ENCODE measurements at places on chromosomes 13 and 19.

GRCh38 chr13:51222686-51223559 is 725 bp downstream of the FAM124A start:
- DNase-seq: no peak

DNA sequence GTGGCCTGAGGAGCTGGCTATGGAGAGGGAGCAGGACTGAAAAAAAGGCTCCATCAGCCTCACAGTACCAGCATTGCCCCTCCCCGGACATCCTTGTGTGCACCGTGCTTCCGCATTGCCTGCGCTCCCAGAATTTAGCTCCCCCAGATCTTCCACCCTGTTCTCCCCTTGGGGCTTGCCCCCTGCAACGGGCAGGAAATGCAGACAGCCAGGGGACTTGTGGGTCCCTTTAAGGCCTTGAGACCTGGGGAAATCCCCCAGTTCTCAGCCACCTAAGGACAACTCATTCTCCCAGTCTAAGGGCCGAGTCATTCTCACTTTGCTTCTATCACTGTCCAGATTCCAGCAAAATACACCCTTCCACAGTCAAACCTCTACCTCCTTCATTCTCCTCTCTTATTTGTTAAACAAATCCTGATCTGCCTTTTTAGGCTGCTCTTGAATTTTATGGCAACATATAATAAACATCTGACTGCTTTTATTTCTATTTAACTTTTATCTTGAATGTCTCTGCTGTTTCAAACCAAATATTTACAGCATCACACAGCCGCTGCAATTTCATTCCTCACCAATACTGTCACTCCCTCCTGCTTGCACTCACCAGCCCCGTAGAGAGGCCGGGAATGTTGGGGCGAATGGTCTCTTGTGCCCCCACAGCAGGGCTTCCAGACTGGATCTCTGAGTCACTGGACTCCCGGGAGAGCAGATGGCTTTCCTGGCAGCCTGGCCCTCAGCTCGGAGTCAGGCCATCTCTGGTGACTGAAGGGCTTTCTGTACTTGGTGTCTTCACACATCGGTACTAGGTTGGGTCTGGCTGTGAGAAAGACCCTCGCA is 221.9 kb downstream of the TSHZ3 start:
- DNase-seq: peak; percentile 56

GRCh38 chr19:50003810-50004419 is 21.3 kb downstream of the VRK3 start:
- DNase-seq: peak; percentile 69

- DNase-seq: no peak
These were observed 16.5 kb downstream of the LRCH1 start for GRCh38 chr13:46569456-46569855.

- no peak for DNase-seq
These were observed 2.6 kb downstream of the ZSWIM4 start for GRCh38 chr19:13797870-13798269.

DNA sequence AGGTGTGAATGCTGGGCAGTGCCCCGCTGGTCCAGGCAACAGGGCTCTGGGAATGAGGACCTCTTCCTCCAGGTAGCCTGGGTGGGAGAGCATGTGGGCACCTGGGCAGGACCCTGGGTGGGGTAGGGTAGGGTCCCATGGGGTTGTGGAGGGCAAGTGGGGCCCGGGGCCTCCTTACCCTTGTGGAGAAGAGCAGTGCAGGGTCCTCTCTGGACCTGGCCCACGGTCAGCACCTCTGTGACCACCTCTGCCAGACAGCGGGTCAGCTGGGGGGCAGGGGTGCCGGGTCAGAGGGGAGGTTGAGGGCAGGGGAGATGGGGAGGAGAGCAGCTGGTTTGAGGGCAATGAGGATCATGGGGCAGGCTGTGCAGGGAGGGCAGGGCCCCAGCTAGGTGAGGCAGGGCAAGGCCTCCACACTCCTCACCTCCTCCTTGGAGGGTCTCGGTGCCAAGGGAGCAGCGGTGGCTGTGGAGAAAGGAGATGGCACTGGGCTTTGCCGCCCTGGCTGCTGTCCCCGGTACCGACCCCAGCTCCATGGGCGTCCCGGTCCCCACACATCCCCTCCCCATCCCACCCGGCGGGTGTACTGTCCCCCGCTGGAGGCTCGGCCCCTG is 491 bp downstream of the CCER2 start:
- no peak for DNase-seq

- DNase-seq: no peak
These were observed 10.8 kb upstream of the CCDC97 start for GRCh38 chr19:41299046-41299754.

DNA sequence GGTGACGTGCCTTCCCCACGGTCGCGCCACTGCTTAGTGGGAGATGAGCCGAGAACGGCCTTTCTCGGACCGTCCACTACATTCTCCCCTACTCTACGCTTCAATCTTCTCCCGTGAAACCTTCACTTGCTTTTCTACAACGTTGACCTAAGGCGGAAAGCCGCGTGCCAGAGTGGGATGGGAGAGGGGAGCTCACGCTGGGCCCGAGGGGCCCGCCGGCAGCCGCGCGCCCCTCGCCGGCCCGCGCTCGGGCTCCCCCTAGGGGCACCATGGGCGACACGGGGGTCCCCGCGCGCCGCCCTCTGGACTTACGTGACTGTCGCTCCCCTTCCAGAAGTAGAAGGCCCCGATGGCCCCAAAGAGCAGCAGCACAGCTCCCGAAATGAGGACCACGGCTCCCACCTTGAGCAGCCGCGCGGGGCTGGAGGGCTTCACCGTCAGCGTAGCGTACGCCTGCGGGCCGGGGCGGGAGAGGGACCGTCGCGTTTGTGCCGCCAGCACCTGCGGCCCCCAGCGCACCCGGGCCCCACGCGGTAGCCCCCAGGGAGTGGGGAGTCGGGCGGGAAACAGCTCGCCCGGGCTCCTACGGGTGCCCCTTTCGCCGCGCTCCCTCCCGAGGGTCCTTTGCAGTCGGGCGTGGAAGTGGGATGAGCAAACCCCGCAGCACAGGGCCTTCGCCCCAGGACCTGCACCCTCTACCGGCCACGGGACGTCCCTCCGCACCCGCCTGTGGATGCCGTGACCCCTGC is 727 bp downstream of the CNMD start:
- peak; percentile 2 for DNase-seq

- no peak for DNase-seq
These were observed 2.4 kb downstream of the CD320 start for GRCh38 chr19:8305798-8306197.

GRCh38 chr13:74093691-74094090 is 40.5 kb downstream of the KLF12 start:
- DNase-seq: no peak

DNA sequence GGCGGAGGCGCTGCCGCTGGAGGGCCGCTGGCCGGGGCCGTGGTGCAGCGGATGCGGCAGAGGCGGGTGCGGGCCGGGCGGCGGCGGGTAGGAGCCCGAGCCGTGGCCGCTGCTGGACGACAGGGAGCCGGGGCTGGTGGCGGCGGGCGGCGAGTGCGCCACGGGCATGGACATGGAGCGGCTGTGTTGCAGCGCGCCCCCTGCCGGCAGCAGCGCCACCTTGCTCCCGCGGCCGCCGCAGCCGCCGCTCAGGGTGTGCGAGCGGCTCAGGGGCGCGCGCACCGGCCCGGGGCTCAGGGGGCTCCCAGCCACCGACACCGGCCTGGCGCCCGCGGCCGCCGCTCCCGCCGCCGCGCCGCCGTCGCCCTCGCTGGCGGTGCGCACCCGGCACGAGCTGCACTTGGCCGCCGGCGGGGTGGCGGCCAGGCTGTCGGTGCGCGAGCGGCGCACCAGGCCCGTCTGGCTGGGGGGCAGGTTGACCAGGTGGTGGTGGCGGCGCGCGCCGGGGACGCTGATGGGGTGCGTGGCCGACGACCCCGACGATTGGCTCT is 1.7 kb downstream of the IRS2 start:
- peak; percentile 72 for DNase-seq

DNA sequence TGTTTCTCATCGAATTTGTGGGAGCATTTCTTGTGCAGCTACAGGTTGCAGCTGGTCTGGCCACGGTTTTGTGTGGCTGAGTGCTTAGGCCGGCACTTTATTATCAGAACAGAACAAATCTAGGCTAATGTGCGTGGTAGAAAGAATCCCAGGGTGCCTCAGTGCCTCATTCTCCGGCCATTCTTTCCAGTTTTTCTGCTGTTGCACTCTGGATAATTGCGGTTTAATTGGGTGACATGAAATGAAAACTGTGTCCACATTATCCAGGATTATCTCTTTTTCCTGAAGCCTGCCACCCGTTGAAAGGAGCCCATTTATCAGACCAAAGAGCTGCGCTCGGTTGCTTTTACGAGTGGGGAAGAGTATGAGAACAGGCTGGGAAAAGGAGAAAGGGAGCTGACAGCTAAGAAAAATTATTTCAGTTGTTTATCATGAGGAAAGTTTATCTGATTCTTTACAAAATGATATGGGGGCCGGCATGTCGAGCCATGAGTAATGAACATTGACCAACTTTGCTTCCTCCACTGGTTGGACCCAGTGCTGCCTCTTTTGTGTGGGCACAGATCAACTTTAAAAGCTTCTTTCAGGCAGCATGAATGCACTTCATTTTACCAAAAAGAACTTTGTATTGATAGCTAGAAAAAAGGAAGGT is 117.0 kb upstream of the SOX21 start:
- no peak for DNase-seq

DNA sequence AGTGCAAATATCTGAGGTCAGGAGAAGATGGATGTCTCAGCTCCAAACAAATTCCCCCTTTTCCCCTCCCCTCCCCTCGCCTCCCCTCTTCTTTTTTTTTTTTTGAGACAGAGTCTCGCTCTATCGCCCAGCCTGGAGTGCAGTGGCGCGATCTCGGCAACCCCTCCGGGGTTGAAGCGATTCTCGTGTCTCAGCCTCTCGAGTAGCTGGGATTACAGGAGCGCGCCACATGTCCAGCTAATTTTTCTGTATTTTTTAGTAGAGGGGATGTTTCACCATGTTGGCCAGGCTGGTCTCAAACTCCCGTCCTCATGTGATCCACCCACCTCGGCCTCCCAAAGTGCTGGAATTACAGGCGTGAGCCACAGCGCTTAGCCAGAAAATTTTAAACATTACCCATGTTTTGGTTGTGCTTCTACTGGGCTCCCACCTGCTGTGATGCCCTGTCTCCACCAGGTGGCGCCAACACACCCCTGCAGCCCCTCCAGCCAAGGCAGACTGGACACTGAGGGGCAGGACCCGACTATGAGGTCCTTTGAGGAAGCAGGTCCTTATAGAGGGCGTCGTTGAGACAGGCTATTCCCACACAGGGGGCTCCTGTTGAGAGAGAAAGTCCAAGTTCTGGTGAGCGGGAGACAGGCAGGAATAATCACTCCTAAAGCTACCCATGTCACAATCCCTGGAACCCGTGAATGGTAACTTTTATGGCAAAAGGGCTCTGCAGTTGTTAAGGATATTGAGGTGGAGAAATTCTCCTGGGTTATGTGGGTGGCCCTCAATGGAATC is 6.3 kb downstream of the ERICH4 start:
- peak; percentile 70 for DNase-seq

- DNase-seq: no peak
These were observed 31.0 kb downstream of the FOXO1 start for GRCh38 chr13:40635315-40635995.

- no peak for DNase-seq
These were observed 16.8 kb downstream of the DAPK3 start for GRCh38 chr19:3954107-3954506.

DNA sequence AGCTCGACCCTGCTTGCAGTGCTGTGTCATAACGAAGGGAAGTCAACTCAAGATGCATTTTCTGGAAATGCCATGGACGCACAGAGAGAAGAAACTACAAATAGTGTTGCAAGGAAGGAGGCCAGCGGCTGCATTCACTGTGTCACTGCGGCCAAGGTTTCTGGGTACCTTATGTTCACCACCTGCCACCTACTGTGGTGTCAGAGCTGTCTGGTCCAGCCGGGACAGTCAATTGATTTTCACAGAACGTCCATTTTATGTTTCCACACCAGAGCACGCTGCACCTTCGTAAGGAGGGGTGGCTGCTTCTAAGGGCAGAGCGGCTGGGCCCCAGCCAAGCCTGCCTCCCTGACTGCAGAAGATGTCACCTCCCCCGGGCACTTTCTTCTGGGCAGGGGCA is 17.7 kb downstream of the TSHZ3 start:
- no peak for DNase-seq

DNA sequence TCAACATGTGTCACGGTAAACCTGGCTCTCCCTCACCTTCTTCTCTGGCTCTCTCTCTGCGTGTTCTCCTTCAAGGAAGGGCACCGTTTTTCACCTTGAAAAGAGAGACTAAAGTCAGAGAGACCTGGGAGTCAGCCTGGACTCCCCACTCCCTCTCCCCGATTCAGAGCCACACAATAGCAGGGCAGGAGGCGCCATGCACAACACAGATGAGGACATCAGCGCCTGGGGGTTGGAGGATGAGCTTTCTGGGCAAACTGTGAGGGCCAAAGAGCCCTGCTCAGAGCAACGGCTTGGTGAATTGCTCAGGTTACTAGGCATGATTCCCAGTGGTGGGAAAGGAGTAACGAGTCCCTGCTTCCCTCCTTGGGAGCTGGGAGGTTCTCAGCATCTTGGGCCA is 32.3 kb downstream of the HSPH1 start:
- DNase-seq: no peak

DNA sequence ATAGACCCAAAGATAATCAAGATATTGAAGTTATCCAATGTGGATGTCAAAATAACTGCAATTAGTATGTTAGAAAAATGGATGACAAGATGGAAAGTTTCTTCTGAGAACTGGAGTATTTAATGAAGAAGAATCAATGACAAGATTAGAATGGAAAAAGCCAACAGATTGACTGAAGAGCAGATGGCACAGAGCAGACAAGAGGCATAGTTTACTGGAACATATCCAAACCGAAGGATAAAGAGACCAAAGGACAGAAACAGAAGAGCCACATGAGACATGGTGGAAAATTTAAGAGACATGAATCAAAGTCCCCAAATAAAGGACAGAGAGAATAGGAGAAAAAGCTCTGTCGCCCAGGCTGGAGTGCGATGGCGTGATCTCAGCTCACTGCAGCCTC is 89.6 kb upstream of the RXFP2 start:
- no peak for DNase-seq
